ENCODE measurements at places on chromosomes 2 and 18.
A peak's percentile ranks its signal among the peaks of the same experiment; 100 is the strongest.

GRCh38 chr18:59719544-59720181, 22.4 kb upstream of the CCBE1 start:
- no peak for DNase-seq

GRCh38 chr18:11857177-11857887, 6.1 kb downstream of the CHMP1B start:
- peak; percentile 58 for DNase-seq

DNA sequence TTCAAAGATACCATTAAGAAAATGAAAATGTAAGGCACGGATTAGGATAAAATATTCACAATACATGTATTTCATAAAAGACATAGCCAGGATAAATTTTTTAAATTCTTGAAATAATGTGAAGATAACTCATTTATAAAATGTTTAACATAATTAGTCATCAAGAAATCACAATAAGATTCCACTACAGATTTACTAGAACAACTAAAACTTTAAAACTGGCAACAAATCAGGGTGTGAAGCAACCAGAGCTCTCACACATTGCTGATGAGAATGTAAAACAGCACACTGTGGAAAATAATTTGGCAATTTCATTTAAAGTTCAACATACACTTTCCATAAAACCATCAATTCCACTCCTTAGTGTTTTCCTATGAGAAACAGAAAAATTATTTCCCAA, 89.6 kb upstream of the UBE2E3 start:
- DNase-seq: no peak

- no peak for DNase-seq
These were observed 60.7 kb downstream of the ARMC9 start for GRCh38 chr2:231259104-231259503.

DNA sequence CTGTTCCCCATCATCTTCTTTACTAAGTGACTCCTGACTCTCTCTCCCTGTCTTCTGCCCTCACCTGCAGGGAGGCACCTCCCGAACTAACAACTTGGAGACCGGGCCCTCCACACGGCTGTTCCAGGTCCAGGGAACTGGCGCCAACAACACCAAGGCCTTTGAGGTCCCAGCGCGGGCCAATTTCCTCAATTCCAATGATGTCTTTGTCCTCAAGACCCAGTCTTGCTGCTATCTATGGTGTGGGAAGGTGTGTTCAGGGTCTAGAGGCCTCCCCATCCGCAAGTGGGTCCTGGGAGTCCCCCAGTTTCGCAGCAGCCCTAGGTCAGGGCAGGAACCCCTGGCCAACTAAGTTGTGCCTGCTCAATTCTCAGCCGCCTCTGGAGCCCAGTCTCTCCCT, 15.5 kb downstream of the VIL1 start:
- DNase-seq: no peak

DNA sequence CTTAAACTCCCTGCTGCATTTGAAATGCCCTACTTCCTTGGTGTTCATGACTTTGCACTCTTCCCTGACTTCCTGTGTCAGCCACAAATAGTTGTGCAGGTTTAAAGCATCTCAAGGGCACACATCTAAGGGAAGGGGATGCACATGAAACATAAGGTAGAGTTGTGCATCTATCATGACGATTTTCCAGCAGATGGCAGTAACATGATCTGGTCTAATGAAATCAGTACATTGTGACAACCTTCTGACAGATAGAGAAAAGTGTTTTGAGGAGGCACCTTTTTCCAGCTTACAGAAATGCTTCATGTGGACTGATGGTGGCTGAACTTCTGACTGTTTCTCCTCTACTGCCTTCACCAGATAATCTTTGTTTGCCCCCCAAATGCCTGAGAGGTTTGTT, 238.9 kb downstream of the XIRP2 start:
- DNase-seq: no peak

GRCh38 chr18:11245879-11246278, 96.5 kb upstream of the PIEZO2 start:
- no peak for DNase-seq

DNA sequence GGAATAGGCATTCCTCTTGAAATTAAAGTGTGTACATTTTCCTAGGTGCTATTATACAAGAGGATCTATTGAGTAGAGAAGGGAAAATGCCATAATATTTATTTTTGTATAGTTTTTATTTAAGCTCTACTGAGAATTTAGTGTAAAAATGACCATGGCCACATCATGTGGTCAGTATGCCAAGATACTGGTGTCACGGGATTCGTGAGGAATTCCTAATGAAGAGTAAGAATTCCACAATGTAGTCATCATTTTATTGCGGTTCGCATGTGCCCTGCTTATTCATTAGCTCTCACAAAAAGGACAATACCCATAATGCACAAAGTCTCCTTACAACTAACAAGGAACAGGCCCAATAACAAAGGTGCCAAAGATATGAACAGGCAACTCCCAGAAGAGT, 39.3 kb upstream of the PARD3B start:
- DNase-seq: no peak

- DNase-seq: no peak
These were observed 59.9 kb upstream of the SETBP1 start for GRCh38 chr18:44620812-44621211.

DNA sequence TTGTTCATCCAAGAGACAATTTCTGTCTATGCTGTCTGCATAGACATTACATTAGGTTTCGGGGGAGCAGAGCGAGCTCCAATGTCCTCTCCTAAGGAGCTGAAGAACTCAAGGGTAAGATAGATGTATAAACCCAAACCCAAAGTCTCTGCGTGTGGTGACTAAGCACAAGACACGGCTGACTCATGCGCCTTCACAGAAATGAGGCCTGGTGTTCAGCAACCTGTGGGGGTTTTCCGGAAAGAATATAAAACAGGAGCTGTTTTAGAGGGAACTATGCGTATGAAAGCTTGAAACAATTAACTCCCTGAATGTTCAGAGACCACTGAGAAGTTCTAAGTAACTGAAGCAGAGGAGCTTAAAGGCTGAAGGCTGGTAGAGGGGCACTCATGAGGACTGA, 154.7 kb downstream of the SOX11 start:
- DNase-seq: no peak

GRCh38 chr18:67194886-67195285, 321.6 kb downstream of the DSEL start:
- no peak for DNase-seq

DNA sequence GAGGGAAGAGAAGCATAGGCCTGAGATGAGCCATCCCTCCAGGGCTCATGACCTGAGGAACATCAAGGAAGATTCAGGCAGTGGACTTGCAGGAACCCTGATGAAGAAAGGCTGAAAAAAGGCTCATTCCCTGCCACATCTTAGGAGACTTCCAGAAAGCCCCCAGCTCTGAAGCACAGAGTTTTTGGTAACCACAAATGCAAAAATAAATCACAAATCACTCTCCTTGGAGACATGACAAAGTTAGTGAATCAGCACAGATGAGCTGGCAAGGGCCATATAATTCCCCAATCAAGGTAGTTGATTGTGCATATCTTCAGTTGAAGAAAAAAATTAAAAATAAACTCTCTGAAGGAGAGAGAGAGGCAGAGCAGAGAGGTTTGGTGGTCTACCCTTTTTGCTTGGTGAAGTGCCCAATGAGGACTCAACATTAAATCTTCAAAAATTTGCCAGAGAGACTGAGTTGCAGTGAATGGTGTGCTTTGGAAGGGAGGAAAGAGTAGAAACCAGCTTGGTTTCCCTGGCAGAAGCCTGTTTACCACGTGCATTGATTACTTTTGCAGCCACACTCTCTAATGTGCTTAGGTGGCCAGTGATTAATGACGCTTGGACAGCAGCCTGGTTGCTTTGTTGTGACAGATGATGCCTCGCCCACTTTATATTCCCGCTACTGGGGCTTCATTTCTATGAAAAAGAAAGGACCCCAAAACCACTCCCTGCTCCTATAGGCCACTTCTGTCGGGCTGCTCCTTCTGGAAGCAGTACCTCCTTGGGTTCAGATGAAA, 257.4 kb upstream of the SLC14A2 start:
- DNase-seq: no peak
